ENCODE measurements at places on chromosomes 16 and 17.

DNA sequence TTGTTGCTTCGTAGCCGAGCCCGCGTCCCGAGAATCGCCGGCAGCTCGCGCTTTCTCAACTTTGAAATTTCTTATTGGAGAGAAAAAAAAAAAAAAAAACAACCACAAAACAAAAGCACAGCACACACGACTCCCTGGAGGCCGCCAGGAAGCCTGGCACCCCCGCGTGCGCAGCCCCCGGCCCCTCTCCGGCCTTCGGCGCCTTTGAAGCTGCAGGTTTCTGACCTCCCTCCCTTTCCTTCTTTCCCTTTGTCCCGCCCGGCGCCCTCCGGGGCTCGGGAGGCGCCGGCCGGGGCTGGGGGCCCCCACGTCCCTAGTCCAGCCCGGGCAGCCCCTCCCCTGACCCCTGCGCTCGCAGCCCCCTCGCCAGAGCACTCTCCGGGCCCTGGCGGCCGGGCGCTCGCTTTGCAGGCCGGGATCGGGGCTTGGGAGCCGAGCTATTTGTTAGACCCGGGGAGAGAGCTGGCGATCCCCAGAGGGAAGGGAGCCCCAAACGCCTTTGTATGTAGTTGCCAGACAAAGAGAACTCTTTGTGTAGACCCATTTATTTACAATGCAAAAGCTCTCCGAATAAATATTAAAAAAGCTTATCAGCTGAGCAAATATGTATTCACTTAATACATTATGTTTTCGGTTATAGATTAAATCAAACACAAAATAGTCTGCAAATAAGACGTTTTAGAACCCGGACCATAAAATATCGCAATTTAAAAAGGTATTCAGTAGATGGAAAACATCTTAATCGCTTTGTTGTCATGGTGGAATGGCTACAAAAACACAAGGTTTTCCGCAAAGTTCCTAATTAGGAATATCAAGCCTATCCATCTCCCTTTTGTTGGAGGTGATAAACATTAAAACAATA lies 2.3 kb downstream of the BAHCC1 start:
- DNase-seq, result peak; percentile 39

DNA sequence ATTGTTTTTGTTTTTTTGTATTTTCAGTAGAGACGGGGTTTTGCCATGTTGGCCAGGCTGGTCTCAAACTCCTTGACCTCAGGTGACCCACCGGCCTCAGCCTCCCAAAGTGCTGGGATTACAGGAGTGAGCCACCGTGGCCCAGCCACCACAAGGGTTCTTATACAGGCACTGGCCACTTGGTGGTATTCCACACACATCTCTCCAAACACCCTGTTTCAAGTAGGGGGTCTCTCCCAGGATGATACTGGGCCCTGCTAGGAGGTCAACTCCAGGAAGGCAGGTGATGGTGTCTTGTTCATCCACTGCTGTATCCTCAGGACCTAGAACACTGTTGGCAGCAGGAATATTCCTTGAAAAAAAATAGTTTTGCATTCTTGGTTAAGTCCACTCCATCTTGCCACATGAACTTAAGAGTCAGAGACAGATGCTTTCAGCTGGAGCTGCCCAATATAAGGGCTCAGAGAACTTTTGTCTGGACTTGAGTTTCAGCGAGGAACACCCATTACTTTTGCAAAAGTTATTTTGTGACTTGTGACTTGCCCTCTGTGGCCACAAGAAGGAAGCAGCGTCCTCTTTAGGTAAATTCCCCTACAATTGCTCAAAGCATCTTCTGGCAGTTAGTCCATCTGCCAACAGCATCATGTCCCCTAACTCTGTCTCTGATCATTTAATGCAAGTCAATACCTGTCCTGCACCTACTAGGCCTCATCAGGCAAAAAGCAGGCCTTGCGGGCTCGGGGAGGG lies 7.4 kb upstream of the EEF2K start:
- DNase-seq, result no peak

GRCh38 chr17:80786887-80787286 lies 204.8 kb upstream of the CHMP6 start:
- no peak for DNase-seq

GRCh38 chr17:71032746-71033273 lies 863.5 kb downstream of the KCNJ2 start:
- DNase-seq, result no peak
